ENCODE measurements at places on chromosomes 13 and 19.
A peak's percentile ranks its signal among the peaks of the same experiment; 100 is the strongest.

DNA sequence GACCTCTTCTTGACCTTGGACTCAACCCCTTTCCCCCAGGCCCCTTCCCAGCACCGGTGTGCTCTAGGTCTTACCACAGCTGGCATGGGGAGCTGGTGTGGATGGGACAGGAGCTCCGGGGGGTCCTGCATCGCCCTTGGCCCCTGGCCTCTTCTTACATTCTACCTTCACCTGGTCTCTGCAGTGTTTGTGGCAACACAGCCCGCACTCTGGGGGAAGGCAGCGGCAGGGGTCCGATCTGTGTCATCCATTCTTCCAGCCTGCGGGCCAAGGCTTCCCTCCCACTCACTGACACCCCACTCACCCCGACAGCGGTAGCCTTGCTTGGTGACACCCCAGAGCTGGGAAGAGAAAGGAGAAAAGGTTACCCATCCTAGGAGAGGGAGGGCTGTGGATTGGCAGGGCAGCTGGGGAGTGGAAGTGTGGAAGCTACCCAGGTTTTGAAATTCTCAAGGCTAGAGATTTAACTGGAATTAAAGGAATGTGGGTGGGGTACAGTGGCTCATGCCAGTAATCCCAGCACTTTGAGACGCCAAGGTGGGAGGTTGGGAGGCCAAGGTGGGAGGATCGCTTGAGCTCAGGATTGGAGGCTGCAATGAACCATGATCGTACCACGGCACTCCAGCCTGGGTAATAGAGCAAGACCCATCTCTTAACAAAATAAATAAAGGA lies 8.3 kb downstream of the FAM98C start:
- no peak for DNase-seq

GRCh38 chr13:77310161-77310560 lies 16.7 kb downstream of the MYCBP2 start:
- no peak for DNase-seq

DNA sequence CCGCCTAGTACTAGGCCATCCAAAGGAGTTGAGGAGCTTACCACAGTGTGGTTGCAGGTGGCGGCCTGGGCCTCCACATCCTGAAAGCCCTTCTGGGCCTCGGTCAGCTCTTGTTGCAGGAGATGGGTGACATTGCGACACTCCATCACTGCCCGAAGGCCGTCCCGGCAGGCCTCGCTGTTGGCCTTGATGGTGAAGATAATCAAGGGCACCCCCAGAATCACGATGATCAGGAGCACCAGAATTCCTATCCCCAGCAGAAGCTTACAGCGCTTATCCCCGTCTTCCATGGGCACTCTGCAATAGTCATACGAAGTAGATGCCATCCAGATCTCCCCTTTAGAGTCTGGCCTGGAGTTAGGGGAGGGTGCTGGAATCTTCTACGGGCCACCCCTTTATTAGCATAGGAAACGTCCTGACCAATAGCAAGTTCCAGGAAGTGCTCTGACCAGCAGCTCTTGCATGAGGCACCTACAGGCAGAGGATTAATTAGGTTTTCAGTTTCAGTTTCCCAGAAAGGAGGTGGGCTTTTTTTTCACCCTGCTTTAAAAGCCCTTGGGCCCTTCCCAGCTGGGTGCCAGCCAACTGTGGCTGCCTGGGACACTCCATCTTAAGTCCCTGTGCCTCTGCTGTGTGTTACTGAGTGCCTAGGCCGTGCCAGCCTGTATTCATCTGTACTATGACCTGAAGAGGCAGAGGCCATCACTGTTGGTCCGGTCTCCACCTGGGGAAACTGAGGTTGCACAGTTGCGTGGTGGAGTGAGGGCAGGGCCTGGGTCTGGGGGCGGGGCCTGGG lies at the start of gene BST2:
BST2 (minus strand) TSS at position 381 of the 796 bp plus-strand sequence; CDS start at position 326, 55 bp downstream.
- peak; percentile 41 for DNase-seq

GRCh38 chr13:21690955-21691354 lies 20.1 kb downstream of the FGF9 start:
- DNase-seq: no peak

DNA sequence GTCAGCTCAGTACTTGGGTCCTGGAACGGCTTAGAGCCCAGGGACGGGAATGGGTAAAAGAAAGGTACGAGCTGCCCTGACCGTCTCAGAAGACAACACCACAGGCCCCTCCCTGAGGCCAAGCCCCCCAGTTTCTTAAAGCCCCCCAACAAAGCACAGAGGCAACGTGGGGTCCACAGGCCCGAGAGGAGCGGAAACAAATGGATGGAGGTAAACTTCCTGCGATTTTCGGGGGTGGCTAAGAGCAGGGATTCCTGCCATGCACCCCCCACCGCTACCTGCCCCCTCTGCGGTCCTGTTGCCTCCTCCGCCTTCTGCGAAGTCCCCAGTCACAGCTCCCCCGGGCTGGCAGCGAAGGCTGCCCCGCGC lies 48.2 kb downstream of the PTPRS start:
- DNase-seq: no peak

- no peak for DNase-seq
Observed at GRCh38 chr13:110103026-110103425, 203.9 kb downstream of the COL4A1 start.

DNA sequence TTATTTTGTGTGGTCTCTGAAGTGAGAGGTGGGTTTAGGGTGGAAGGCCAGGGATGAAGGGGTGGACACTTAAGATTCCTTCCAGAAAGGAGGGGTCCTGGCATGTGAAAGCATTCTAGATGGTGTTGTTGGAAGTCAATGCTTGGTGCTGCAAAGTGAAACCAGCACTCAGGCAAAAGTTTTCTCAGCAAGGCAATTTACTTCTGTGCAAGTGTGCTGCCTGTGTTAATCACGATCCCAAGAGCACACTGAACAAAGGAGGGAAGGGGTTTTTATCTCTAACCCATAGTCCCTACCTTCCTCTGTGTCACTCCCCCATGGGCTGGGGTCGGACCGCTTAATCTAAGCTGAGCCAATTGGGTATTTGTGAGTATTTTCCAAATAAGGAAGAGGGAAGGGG lies 1.3 kb downstream of the ZNF134 start:
- DNase-seq: no peak

DNA sequence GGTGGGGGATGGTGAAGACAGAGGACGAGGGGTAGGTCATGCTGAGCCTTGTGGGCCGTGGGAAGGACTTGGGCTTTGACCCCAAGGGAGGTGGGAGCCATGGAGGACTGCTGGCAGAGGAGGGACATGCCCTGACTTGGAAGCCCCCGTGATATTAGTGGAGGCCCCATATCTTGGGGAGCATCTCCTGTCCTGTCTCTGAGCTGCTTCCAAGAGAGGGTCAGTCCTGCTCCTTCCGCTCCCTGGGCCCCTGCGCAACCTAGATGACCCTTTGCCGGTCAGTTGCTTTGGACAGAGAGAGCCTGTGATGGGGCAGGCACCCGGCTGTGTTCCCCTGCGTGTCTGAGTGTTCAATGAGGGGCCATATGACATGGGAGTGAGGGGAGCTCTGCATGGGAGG lies 5.2 kb downstream of the TLE6 start:
- DNase-seq: no peak

- DNase-seq: no peak
Observed at GRCh38 chr19:4049432-4049831, 17.3 kb downstream of the ZBTB7A start.

DNA sequence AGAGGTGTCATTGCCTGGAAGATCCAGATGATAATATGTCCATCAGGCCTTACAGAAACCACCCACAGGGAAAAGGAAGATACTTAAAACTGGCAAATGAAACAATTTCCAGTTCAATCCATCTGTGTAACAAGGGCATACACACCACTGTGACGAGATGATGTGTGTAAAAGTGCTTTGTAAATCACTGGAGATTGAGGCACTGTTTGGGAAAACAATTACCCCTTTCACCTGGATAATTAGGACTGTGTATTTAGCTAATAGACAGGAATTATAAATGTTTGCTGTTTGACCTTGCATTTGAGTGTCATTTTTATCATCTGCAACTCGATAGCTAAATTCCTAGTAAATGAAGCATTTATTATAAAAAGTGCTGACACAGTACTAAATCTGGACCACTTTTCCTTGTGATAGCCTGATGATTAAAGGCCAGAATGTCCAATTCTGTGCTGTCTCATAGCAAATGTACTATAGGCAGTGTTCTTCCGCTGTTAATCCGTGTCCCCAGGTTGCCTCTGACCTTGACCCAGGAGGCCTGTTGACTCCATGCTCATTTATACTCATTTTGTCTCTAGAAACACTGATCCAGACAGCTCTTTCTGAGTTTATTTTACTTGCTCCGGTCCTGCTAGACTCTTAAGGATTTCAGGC lies 105.8 kb downstream of the LACC1 start:
- no peak for DNase-seq

DNA sequence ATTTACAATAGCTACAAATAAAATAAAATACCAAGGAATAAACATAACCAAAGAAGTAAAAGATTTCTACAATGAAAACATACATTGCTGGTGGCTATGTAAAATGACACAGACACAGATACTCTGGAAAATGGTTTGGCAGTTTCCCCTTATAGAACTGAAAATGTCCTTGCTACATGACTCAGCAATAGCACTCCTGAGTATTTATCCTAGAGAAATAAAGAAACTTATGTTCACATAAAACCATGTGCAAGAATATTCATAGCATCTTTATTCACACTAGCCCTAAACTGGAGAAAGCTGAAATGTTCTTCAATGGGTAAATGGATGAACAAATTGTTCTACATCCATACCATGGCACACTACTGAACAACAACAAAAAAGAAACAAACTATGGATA lies 100.2 kb upstream of the RFC3 start:
- DNase-seq: no peak

DNA sequence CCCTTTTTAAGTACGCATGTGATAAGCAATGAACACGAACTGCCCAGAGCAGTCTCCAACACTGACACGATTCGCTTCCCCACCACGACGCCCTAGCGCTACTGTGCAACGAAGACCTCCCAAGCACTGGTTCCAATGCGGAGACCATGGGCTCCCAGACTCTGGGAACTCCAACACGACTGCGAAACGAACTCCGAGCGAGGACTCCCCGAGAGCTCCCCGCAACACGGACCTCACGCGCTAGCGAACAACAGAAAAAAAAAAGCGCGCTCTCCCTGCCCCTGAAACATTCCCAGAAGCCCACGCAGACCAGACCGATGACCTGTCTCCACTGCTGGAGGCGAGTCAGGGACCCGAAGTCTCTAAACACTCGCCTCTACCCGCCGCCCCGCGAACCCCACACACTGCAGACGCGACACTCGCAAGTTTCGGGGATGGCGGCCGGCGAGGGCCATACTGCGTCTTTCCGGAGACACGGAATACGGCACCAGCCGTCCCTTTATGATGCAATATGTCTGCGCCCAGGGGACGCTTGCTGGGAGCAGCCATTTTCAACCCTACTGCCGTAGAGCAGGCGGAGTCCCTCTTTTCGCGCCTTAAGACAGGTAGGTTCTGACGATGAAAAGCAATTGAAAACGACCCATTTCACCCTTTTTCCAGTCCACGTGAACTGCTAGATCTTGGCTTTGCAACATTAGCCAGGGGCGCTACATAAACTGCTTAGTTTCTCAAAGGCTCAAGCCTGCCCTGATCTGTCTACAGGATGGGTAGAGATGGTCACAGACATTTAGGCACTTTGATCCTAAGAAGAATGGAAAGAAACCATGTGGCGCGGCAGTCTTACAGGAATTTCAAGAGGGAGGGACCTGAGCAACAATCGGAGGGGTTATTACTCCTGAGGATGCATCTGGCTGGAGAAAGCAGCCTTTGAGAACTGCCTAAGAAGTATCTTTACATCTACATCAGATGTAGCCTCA lies at the start of gene ZNF577:
ZNF577 (minus strand) TSS at position 430 of the 977 bp plus-strand sequence. CDS start 7,569 bp downstream, outside the sequence.
- DNase-seq: peak; percentile 82

- DNase-seq: no peak
Observed at GRCh38 chr13:112619730-112620631, 32.0 kb upstream of the TUBGCP3 start.

- DNase-seq: no peak
Observed at GRCh38 chr13:94622344-94622743, 20.7 kb downstream of the GPR180 start.

GRCh38 chr19:1864480-1865171 lies 1.2 kb upstream of the KLF16 start:
- peak; percentile 53 for DNase-seq

- no peak for DNase-seq
Observed at GRCh38 chr19:6556480-6557195, 25.8 kb downstream of the TNFSF9 start.

GRCh38 chr13:95641291-95642027 lies 3.0 kb downstream of the DZIP1 start:
- no peak for DNase-seq

DNA sequence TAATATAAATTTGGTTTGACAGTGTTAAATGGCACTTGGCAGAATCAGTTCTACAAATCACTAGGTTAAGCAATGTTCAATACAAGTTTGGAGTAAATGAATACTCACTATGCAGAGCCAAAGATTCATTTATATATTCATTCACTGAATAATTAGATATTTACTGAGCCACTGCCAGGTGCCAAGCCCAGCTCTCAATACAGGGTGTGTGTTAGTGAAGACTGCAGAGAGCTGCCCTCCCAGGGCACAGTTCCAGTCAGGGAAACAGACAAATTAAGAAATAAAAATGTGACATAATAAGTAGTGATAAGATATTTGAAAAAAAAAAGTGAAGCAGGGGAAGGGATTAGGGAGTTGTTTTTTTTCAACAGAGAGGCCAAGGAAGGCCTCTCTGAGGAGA lies 411.7 kb downstream of the KCNRG start:
- DNase-seq: no peak

GRCh38 chr13:73767191-73767741 lies 366.9 kb downstream of the KLF12 start:
- peak; percentile 3 for DNase-seq

GRCh38 chr13:78602561-78603239 lies 652 bp downstream of the POU4F1 start:
- no peak for DNase-seq

DNA sequence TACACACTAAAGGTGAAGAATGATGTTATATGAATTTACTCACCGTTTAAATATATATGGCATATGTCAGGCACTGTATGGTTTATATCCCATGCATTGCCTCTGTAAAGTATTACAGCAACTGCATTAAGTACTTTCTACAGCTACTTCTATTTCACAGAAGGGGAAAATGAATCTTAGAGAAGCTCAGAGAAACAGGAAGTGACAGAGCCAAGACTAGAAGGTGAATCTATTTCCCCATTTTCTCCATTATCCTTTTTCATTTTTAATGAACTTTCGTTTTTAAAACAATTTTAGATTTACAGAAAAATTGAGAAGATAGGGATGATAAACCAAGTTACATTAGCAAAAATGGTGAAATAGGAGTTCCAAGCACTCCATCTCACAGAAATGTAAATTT lies 863.3 kb downstream of the UQCRFS1 start:
- DNase-seq: no peak

GRCh38 chr19:13054626-13055212 lies 47.9 kb downstream of the LYL1 start:
- DNase-seq: no peak

GRCh38 chr13:78611040-78611439 lies 7.7 kb upstream of the POU4F1 start:
- DNase-seq: no peak

DNA sequence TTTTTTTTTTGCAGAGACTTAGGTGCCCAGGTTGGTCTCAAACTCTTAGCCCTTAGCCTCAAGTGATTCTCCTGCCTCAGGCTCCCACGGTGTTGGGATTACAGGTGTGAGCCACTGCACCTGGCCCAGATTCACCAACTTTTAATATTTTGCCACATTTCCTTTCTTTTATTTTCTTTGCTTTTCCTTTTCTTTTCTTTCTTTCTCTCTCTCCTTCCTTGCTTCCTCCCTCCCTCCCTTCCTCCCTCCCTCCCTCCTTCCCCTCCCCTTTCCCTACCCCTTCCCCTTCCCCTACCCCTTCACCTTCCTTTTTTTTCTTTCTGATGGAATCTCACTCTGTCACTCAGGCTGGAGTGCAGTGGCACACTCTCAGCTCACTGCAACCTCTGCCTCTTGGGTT lies 35.3 kb downstream of the BICRA start:
- no peak for DNase-seq
